SJSA1 (cell line): ENCODE measurements at places on chromosomes 12 and 14. TPM values are rescaled to one million over a fixed set of nuclear protein-coding genes. Genes with fewer than 3 reads are reported as not detected.

The NRIP2 gene
- 0.32 TPM in 1 of 2 replicates, not detected in the other for total RNA-seq

The TMEM229B gene
- total RNA-seq: 0.71 and 10.9 TPM in 2 replicates

The ZDHHC17 gene
- total RNA-seq: 20.9 and 22.2 TPM in 2 replicates

The DIP2B gene
- total RNA-seq: 23.3 and 32.1 TPM in 2 replicates

The KCNK13 gene
- 0.05 TPM in 1 of 2 replicates, not detected in the other for total RNA-seq

The FOS gene
- 6.6 and 7.9 TPM in 2 replicates for total RNA-seq

The CMA1 gene
- not detected in 2 replicates for total RNA-seq

The RFLNA gene
- not detected in 2 replicates for total RNA-seq

The PLEKHG3 gene
- 34.6 and 79.5 TPM in 2 replicates for total RNA-seq

The KRT78 gene
- 0.21 TPM in 1 of 2 replicates, not detected in the other for total RNA-seq

The CDC42BPB gene
- total RNA-seq: 53.4 and 56.5 TPM in 2 replicates

The PUS7L gene
- 16.0 and 16.5 TPM in 2 replicates for total RNA-seq

The GPR84 gene
- total RNA-seq: not detected in 2 replicates

The HAL gene
- total RNA-seq: 0.18 and 0.34 TPM in 2 replicates

The IAPP gene
- not detected in 2 replicates for total RNA-seq

The BTBD6 gene
- 80.3 and 80.5 TPM in 2 replicates for total RNA-seq

The PRB2 gene
- total RNA-seq: not detected in 2 replicates
